ENCODE measurements at places on chromosomes 13 and 19.

DNA sequence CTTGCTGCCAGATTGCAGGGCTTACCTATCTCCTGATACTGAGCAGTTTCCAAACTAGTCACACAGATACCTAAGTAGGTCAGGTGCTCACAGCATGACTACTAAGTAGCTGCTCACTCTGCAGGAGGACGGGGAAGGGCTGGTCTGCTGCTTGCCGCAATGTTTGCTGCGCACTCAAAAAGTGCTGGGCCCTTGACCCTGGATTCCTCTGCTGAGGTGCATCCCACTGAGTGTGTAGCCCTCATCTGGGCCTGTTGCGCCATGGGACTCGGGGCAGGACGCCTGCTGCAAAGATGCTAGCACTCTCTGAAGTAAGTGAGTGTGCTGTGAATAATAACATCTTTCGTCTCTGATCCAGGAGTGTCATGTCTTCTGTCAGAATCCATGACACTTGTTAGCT is 59.2 kb upstream of the MEDAG start:
- DNase-seq, result no peak

GRCh38 chr13:99800011-99800410 is 171.6 kb downstream of the ZIC5 start:
- DNase-seq, result no peak

DNA sequence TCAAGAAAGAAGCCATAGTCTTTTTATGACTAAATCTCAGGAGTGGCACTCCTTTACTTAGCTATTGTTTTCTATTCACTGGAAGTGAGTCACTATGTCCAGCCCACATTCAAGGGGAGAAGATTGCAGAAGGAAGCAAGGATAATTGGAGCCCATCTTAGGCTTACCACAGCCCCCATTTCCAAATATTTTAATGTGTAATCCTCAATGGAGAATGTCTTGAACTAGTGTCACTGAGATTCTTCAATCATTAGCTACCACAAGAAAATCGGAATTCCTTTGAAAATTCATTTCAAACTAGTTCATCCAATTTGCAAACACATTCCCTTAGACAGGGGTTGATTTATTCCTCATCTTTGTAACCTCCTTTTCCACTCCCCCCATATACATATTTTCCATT is 84.7 kb downstream of the DLEU7 start:
- DNase-seq, result no peak

- no peak for DNase-seq
Measured at GRCh38 chr13:46004491-46004890, 48.1 kb downstream of the ZC3H13 start.

GRCh38 chr19:883661-884211 is 9.3 kb downstream of the MED16 start:
- DNase-seq, result no peak

DNA sequence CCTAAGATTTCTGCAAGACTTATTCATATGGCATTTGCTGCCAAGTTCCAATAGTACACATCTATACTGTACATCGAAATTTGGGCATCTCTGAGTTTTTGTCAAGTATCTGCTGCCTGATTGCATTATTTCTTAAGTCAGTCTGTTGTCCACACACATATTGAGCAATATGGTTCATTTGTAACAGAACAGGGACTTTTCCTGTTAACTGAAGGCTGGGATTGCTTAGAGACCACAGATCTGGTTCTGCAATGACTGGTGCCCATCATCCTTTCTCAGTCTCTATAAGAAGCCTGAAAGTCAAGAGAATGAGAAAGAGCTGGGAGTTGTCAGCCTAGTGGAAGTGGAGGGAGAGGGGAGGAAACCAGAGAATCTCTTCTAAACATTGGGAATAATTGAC is 22.5 kb upstream of the MYCBP2 start:
- DNase-seq, result no peak

DNA sequence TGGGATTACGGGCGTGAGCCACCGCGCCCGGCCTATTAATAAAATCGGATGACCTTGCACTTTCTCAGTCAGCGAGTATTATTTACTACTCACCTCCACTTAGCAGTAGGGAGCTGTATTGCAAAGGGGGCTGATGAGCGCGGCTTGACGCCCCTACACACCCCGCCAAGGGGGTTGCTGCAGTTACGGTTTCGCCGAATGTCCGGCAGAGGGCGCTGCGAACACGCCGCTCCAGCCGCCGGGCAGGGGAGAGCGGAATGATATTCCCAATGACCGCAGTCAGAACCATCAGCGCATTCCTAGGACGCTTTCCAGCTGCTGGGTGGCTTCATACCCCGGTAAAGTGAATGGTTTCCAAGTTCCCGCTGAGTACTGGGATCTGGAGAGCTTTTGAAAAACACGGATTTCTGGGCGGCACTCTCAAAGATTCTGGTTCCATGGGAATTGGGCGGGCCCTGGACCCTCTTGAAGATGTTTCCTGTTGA is 30.0 kb upstream of the TPT1 start:
- DNase-seq, result peak; percentile 37

GRCh38 chr13:26474286-26474685 is 83.2 kb upstream of the WASF3 start:
- DNase-seq, result no peak

- no peak for DNase-seq
Measured at GRCh38 chr13:30624630-30625029, 6.9 kb downstream of the USPL1 start.

GRCh38 chr19:16581971-16582343 is 9.7 kb upstream of the SLC35E1 start:
- no peak for DNase-seq

DNA sequence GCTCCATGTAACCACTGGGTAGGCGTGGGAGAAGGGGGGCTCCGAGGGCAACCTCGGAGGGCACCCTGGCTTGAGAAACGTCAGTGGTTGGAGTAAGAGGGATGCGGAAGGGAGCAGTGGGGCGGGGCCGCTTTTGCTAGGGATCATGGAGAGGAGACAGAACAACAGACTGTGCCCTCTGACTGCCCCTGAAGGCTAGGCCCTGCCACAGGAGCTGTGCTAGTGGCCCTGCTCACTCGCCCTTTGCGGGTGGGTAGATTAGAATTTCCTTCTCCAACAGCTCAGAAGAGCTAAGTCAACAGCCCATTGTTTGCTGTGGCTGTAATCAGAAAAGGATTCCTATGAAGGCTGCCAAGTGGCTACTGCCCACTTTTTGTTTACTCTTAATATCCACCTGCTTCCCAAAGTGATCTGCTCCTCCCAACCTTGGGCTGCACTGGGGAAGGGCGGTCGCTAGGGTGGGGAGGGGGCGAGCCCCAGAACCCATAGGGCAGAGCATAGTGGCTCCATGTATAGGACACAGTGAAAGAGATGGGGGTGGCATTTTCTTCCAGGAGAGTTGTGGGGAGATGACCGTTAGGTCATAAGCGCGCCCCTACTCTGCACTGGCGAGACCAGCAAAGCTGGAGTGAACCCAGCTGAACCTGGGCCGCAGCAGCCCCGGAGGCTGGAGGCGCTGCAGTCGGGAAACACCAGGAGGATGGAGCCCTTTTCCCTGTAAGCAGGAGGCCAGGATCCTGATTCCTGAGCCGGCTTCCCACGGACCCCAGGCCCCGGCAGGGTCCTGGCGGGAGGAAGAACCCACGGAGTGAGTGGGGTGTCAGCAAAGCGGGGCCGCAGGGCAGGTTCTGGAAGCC is 1.9 kb upstream of the C1QTNF9 start:
- no peak for DNase-seq

DNA sequence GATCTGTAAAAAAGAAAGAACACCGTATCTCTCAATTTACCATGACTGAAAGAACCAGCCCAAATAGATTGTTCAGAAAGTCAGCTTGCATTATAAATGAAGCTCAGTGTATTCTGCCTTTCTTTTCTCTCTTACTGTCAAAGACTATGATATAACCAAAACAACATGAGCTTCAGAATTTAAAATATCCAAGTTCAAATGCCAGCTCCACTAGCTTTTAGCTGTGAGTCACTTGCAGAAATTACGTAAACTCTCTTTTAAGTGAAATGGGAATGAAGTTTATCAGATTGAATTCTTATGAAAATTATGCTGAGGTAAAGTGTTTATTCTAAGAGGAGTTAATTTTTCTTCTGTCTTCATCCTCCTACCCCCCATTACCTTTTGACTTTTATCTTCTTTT is 20.0 kb upstream of the POSTN start:
- DNase-seq, result peak; percentile 33

GRCh38 chr13:109309625-109310363 is 476.6 kb downstream of the IRS2 start:
- DNase-seq, result no peak

DNA sequence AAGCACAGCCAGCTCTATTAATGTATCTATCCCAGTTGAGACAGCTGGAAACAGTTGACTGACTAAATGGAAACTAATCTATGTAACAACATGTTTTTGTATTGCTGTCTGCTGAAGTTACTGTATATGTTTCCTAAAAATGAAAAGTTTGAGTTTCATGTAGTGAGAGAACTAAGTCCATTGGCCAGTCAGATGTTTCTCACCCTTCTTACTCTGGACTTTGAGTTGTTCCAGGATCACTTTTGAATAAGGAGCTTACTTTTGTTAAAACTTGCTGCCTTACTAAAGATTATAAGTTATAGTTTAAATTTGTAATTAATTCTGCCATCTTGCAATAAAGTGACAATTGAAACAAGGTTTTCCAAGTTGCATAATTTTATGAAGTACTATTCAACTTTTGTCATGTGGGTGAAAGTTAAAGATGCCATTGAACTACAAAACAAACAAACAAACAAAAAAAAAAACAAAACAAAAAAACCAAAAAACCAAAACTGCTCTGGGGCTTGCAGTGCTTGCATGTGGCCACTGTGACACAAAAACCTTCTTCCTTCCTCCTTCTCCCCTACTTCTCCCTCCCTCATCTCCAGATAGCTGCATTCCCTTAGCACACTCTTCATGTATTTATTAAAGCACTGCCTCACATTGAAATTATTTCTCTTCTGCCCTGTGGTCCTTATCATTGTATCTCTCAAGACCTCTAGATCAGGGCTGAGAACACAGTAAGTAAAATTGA is 15.3 kb downstream of the WDFY2 start:
- DNase-seq, result no peak

Measured in HFF-Myc (cell line).